Stimulated activated CD4-positive, alpha-beta T cell treated with anti-CD3 and anti-CD28 coated beads, TNF-alpha, amount 100 ng/mL, for 4 hours (primary cell): ENCODE measurements at places on chromosomes 12 and 14.

- no peak for DNase-seq
Measured at GRCh38 chr12:26297396-26298070, 102.2 kb downstream of the SSPN start.

GRCh38 chr12:65594409-65594808, 229.9 kb upstream of the HMGA2 start:
- no peak for DNase-seq

DNA sequence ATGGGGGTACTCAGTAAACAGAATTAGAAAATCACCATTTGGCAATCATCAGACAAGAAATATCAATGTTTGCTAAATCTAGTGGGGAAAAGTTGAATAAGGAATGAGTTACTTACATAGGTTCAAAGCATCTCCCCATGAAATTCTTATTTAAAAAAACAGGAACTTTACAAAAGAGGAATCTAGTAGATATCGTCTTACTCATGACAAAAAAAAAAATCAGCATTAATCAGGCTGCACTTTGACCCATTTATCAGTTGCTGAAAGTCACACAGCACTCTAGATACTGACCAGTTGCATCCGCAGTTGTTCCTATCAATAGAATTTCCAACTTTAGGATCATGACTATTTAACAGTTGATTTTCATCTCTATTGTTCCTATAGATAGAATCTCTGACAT, 5.8 kb upstream of the DICER1 start:
- DNase-seq = no peak

DNA sequence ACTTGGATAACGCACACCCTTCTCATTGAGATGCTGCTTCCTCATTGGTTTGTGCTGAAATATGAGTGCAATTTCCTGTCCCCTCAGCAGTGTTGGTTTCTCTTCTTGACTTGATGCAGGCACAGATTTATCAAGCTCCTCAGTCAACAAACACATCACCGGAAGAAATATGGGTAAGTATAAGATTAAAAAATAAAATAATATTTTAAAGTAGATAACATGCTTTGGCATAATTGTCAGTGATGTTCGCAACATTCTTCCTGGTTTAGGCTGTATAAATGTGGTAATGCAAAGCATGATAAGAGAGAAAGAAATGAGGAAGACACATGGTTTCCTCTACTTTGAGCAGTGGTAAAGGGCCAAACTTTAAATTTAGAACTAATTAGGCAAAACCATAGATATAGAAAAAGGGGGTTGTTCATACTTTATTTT, at the start of gene GPR65:
GPR65 (plus strand) TSS at position 86 of the 432 bp plus-strand sequence. CDS start 5,713 bp downstream, outside the sequence.
- no peak for DNase-seq

DNA sequence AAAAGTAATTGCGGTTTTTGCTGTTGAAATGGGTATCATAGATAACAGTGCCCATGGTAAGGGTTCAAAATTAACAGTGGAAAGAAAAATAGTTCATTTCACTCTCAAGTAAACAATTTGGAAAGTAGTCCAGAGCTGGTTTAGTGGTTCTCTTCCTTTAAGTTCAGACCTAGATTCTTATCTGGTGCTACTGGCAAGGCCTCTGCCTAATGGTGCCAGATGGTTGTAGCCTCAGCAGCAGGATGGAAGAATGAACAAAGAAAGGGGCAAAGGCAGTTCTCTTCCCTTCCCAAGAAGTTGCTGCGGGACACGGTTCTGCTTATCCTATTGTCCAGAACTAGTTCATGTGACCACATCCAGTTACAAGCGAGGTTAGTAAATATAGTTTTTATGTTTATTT, 10.5 kb downstream of the ARG2 start:
- no peak for DNase-seq

GRCh38 chr12:44377443-44378187, 498.5 kb downstream of the NELL2 start:
- DNase-seq = no peak
